Smooth muscle cell of the pulmonary artery (primary cell): ENCODE measurements at places on chromosomes 12 and 14. TPM values are rescaled to one million over a fixed set of nuclear protein-coding genes. Genes with fewer than 3 reads are reported as not detected.

SERPINA9 gene
- not detected in 2 replicates for total RNA-seq

TAS2R50 gene
- 2.9 and 6.5 TPM in 2 replicates for total RNA-seq

CSRNP2 gene
- 21.8 and 25.6 TPM in 2 replicates for total RNA-seq

HNF1A gene
- total RNA-seq: 0.07 TPM in 1 of 2 replicates, not detected in the other

CEBPE gene
- not detected in 2 replicates for total RNA-seq

ALG10 gene
- 7.1 and 9.2 TPM in 2 replicates for total RNA-seq

GPRC5A gene
- 16.7 and 56.1 TPM in 2 replicates for total RNA-seq

CRIP2 gene
- 89.3 and 154 TPM in 2 replicates for total RNA-seq

ASB2 gene
- total RNA-seq: 0.52 and 1.7 TPM in 2 replicates

TRPV4 gene
- 1.3 and 1.4 TPM in 2 replicates for total RNA-seq

SYT1 gene
- 2.0 and 25.2 TPM in 2 replicates for total RNA-seq

PPM1A gene
- 32.5 and 33.9 TPM in 2 replicates for total RNA-seq
